ENCODE measurements at places on chromosomes 13 and 19.

DNA sequence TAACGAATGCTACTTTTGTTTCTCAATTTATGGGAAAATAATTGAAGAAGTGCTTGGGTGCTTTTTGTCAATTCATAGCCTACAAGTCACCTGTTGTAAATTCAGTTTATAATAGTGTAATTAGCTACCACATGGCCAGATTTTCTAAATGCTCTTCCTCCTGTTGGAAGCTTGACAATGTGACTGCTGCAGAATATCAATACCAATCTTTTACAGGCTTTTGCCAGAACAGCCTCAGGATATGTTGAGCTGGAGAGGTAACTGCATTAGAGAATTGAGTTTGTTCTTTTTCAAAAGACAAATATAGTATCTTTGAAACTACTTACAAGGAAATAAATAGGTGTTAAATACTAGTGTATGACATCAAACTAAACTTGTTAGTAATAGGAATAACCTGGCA, 277.8 kb downstream of the POU4F1 start:
- DNase-seq = no peak

GRCh38 chr13:51624695-51625345, 40.6 kb downstream of the WDFY2 start:
- DNase-seq = no peak

- no peak for DNase-seq
Observed at GRCh38 chr19:33685541-33685940, 63.8 kb downstream of the CHST8 start.

DNA sequence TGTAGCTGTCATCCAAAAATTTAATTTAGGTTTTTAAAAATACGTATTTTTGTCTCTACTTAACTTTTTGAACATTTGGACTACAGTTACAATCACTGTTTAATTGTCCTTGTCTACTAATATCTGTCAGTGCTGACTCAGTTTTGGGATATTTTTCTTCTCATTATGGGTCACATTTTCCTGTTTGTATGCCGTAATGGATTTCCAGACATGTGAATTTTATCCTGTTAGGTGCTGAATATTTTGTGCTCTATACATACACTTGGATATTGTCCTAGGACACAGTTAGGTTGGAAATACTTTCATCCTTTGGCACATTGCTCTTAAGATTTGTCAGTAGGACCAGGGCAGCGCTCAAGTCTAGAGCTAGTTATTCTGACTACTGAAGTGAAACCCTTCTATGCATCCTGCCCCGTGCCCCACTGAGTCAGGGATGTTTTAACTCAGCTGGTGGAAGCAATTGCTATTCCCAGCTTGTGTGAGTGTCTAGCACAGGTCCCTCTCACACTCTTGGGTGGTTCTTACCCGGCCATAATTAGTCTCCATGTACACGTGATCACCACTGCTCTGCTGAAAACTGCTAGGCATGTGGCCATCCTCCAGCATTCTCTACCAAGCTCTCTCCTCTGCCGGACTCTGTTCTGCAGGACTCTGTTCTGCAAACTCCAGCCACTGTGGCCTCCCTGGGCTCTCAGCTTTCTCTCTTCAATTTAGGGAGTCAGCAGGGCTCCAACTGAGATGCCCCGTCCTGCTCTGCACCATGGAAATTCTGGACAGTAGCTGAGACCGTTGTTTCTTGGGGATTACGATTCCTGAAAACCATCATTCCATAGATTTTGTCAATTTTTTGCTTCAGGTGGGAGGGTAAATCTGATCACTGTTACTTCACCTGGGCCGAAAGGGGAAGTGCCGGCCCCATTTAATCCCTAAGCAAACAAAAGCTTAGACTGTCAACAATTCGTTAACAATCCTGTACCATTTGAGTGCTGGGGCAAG, 11.1 kb downstream of the PROZ start:
- no peak for DNase-seq

DNA sequence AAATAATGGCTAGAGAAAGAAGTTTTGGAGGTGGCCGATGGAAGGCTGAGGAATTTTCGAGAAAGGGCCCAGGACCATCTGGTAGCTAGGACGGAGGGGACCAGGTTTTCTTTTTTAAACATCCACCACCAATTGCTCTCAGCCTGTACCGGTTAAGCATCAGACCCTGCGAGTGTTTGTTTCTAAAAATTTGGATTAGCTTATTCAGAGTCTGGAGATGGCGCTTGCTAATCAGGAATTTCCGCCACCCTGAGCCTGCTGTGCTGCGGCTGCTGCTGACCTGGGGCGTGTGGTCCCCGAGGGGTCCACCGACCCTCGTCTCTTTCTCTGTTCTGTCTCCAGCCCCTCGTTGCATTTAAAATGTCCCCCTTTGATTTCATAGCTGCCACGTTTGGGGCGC, 2.0 kb downstream of the UHRF1 start:
- no peak for DNase-seq

DNA sequence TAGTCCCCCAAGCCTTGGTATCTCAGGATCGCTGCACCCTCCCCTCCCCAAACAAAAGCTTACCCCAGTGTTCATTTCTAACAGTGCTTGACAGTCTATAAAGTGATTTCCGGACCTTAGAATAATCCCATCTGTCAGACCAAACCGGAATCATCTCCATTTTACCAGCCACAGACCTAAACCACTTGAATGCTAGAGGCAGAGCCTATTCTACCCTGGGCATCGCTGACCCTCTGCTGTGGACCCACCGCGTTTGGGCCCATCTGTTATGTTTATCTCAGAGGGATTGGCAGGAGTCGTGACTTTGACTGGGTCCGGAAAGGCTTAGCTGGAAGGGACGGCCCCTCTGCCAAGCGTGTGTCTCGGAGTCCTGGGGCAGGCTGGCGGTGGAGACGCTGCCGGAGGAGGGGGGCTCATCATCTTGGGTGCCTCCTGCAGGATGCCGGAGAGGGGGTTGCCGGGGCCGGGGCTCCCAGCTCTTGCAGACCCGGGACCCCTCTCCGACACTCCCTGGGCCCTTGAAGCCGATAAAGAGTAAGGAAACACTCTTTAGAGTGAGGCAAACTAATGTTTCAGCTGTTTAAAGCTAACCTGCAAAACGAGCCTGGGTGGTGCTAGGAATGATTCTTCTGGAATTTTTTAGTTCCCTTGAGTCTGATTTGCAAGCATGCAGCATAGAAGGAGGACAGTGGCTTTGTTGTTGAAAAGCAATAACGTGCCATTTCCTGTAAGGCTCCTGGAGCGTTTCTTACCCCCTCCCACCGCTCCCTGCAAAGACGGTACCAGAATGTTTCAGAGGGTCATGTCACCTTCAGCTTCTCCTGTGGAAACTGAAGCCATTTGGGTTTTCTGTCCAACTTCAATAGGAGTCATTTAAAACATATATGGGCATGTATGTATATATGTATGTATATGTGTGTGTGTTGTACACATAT, 1.3 kb downstream of the SLC25A42 start:
- peak; percentile 49 for DNase-seq

DNA sequence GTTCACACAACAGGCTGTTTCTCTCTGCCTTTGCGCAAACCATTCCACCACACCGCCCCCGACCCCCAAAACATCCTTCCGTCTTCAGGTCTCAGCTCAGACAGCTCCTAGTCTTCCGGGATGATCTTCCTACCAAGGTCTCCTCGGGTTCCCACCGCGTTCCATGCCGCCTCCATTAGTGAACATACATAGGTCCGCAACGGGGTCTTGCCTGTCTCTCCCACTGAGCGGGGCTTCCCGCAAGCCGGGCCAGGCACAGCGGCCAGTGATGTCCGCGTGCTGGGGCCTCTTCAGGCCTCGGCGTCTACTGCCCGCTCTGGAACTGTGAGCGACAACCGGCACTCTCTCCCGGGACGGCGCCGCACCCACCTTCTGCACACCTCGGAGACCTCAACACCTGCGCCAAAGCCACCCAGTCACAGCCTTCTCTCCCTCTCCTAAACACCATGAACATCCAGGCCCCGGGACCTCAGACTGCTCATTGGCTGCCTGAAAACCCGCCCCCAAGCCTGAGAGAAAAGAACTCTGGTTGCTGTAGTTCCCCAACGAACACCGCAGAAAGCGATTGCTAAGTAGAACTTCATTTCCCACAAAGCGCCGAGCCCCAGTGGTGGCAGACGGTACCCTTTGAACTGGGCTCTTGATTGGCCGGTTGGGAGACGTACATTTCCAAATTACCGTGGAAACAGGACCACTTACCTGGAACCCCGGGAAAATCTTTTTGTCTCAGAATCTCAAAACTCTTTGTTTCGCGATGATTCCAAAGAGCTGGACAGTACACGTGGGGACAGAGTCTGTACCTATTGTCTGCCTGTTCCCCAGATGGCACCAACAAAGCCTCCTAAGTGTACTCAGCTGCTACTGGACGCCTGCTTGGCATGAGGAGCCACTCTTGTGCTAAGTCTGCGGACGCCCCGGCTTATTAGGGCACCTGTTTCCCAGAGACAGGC, 9.5 kb downstream of the DYRK1B start:
- DNase-seq = peak; percentile 95
